WERI-Rb-1 (cell line): ENCODE measurements at places on chromosomes 5 and 9.

DNA sequence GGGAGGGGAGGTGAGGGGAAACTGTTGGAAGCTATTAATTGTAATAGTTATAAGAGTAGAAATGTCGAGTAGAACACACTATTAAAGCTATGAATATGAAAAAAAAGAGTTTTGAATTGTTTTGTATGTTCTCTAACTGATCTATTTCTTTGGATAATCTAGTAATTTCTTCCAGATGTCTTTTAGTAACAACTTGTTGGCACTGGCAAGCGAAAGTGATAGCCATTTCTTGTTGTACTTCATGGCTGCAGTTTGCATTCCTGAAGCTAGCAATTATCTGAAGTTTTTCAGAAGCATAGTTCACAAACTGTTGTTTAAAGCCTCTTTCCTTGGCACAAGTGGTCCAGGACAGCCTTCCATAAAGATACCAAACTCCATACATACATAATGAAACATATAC is 49.4 kb upstream of the SPATA31C2 start:
- DNase-seq, result no peak

DNA sequence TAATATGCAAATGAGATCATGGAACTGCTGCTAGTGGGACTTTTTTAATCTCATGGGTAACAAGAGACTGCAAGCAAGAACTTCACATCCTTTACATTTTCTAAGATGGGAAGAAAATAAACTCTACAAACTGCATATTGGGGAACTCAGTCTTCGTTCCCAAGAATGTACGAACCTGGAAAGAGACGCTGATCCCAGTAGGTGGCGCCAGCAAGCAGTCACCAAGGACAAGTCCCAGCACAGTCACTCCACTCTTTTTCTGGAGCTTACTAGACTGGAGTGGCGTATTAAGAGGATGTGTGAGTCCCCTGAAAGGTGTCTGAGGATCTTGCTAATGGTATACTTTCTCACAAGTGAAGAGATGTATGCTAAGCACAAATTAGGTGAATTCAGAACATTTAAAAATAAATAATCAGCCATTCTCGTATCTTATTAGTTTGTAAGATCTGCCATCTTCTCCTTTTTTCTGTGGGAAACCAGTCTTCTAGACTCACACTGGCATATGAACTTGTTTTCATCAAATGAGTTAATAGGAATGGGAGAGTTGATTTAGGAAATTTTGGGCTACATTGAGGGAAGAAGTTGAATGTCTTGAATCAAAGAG is 16.0 kb upstream of the PUM3 start:
- DNase-seq, result peak; percentile 74

DNA sequence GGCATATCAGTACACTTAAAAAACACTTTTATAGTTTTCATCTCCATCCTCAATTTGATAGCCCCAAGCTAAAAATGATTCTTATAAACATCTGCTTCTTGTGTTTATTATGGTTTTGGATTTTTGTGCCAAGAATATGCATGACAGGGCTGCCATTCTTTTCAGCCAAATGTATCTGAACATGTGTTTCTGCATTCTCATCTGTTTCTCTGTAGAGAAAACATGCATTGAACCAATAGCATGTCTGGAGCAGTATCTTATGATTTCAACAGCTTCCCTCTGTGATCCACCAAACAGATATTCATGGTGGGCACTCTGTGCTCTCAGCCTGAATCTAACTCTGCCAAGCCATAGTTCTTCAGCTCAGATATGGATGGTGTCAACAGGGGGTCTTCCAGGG is 99.3 kb upstream of the ERCC6L2 start:
- no peak for DNase-seq

GRCh38 chr9:1956958-1957357 is 58.2 kb upstream of the SMARCA2 start:
- DNase-seq, result no peak

DNA sequence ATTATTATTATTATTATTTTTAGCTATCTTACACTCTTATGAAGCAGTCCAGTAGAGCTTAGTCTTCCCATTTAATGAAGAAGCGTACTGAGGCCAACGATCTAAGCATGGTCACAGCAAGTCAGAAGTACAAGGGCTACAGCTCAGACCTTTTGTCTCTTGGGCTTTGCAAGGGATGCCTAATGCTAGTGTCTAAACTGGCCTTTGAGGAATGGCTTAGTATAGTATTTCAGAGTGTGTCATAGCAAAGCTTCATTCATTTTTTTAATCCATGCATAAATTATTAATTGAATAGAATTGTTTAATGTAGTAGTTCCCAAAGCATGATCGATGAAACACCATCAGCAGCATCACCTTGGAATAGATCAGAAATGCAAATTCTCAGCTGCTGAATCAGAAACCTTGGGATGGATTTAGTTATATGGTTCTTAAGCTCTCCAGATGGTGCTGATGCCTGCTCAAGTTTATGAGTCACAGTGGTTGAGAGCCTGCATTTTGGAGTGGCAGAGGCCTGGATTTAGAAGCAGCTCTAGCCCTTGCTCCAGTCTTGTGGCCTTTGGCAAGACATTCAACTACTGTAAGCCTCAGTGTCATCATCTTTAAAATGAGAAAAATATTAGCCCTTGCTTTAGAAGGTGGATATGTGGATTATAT is 6.1 kb downstream of the IL12B start:
- DNase-seq, result peak; percentile 28

DNA sequence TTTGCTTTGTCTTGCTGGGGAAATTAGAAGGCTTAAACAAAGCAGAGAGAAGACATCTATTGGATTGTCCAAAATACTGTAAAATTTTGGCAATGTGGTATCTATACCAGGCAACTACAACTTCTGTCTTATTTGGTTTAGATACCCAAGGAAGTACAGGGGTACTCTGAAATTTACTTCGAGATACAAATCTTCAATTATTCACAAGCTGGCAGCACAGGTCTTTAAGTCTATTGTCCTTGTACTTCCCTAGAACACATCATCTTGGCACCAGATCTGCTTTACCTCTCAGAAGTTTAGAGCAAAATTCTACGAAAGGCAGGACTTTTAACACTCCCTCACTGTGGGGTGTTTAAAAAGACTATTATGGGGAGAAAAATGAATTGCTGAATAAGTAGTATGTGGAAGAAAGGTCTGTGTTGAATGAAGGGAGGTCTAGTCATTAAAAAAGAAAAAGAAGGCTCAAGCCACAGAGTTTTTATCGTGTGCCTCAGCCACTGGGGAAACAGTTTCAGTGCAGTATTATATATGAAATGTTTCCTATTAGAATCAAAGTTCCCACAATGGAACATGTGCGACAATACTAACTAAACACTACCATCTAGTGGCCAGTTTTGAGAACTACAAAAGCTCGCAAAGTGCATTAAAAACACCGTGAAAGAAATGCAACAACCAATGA is 93.7 kb downstream of the PDE4D start:
- peak; percentile 18 for DNase-seq

GRCh38 chr9:132486706-132487350 is 76.8 kb downstream of the CFAP77 start:
- peak; percentile 85 for DNase-seq

- no peak for DNase-seq
Observed at GRCh38 chr9:34565856-34566255, 23.7 kb downstream of the CNTFR start.
